Hematopoietic multipotent progenitor cell treated with erythropoietin and hydrocortisone succinate and interleukin-3 and kit ligand, for 4 days (in vitro differentiated cells): ENCODE measurements at places on chromosomes 11 and 22.

DNA sequence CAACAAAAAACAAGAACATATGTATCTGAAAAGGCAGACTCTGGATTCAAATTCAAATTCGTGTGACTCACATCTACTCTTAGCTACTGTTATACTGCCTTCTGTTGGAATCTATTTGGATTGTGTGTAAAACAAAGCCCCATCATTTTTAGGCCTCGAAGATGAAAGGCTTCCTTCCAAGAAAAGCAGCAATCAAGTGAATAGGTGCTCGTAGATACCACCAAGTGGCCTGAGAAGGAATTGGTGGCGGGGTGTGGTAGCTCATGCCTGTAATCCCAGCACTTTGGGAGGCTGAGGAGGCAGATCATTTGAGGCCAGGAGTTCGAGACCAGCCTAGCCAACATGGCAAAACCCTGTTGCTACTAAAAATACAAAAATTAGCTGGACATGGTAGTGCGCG is 4.2 kb downstream of the GRAMD1B start:
- peak; percentile 48 for DNase-seq

DNA sequence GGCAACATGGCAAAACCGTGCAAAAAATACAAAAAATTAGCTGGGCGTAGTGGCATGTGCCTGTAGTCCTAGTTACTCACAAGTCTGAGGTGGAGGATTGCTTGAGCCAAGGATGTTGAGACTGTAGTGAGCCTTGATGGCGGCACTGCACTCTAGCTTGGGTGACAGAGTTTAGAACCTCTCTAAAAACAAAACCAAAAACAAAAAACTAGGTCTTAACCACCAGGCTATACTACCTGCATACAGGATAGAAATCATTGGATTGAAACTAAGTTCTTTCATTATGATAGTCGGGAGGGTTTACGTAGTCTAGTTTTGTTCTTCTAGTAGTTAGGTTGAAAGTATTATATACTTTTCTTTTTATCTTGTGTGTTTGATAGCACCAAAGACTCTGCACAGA is 5.8 kb downstream of the RNF214 start:
- DNase-seq, result no peak

GRCh38 chr22:20256551-20257211 is 11.4 kb downstream of the RTN4R start:
- DNase-seq, result no peak

- DNase-seq, result peak; percentile 11
Measured at GRCh38 chr11:16356057-16356760, at the start of gene SOX6. Gene SOX6 (minus strand): TSS chr11:16356546. CDS start chr11:16341248, 15,298 bp downstream.

DNA sequence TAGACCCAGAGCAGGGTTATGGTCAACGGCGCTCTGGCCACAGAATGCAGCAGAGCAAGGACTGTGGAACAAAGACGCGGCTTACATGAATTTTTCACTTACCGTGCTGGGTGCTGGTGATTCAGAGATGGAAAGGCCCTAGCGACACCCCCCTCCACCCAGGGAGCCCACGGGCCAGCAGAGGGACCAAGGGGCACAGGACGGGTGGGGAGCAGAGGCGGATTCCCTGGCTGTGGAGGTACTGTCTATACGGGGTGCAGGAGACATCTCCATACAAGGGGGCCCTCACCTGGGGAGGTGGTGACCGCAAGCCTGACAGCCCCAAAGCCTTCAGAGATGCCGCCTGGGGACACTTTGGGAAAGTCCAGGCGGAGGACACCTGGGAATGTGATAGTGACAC is 1.1 kb upstream of the SEPTIN5 start:
- DNase-seq, result no peak

DNA sequence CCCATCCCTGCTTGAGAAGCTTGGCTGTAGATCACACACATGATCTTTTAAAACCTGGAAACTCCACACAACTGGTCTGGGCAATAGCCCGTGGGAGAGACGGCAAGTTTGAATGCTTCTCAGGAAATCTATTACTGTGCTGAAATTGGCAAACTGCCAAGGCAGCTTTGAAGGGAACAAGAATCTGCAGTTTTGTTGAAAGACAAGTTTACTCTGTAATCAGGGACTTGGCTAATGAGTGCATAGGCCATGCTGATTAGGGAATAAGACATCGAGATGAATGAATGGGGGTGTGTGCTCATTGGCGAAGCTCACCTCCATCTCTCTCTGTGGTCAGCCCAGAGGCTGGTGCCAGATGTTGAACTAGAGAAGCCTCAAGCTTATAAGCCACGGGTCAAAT is 218.8 kb downstream of the HIPK3 start:
- peak; percentile 11 for DNase-seq

DNA sequence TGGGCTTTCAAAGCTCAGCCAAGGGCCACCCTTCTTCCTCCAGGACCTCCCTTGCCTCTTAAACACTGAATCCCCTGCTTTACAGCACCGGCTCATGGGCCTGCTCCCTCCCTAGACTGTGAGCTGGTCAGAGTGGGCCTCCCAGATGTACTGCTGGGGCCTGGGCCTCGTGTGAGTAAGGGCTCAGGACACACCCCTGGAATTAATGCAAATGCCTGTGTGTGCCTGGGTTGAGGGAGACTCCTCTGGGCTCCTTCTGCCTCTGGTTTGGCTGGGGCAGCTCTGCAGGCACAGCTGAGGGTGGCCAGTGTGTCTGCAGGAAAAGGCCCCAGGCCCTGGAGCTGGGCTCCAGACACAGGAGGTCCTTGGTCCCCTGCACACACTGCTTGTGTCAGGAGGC is 24.2 kb downstream of the ALX4 start:
- no peak for DNase-seq

- no peak for DNase-seq
Measured at GRCh38 chr22:48534395-48534958, 1293.2 kb downstream of the BRD1 start.

DNA sequence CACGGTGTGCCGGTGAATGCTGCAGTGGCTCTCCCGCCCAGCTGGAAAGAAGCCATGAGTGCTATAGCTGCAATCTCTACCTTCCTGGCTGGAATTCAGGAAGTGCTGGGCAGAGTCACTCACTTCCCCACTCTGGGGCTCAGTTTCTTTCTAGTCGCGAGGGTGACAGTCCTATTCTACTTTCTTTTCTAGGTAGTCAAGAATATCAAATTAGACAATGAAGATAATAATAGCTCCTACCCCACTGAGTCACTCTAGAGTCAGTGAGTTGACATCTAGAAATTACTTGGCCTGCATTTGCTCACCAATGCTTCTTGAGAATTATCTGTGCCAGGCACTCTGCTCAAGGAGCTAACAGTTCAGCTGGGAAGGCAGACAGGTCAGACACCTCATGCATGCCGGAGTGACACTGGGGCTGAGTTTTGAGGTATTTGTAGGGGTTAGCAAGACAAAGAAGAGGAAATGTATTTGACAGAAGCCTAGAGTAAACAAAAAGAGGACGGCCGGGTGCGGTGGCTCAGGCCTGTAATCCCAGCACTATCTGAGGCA is 3.2 kb downstream of the CENPM start:
- no peak for DNase-seq

- DNase-seq, result no peak
Measured at GRCh38 chr11:109845437-109845836, 247.8 kb upstream of the ZC3H12C start.

DNA sequence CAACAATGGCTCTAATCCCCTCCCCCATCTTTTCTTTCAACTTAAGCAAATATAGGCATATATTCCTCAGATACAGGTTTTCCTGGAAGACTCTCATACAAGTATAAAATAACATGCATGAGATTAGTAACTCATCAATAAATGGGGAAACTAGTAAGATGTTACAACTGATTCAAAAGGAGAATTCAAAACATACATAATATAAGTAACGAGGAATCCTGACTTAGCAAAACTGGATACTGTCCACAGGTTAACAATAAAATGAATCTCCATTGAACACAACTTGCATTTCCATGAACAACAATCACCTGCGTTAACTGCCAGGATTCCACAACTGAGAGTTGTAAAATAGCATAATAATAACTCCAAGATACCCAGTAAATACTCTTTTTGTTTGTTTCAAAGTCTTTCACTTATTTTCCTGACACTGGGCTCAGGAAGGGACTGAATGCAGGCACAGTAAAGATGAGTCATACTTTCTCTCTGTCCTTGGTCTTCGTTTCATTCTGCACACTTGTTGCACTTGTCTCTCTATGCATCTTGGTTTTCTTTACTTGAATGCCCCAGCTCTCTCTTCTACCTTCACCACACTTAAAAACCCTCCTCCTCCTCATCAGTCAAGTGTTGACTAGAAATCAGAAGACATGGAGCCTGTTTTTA is 8.1 kb downstream of the APIP start:
- no peak for DNase-seq

DNA sequence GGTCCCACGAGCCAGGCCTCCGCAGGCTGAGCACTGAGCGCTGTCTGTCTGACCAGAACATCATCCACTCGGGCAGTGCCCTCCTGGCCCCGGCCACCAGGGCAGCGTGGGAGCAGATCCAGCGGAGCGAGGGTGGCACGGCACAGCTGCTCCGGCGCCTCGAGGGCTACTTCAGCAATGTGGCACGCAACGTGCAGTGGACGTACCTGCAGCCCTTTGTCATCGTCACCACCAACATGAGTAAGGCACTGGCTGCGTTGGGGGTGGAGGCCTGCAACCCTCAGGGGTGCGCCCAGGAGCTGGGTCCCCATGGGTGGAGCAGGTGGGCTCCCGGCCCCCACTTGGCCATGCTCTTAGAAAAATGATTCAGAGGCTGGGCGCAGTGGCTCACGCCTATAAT is 49.7 kb upstream of the PRODH start:
- DNase-seq, result no peak

DNA sequence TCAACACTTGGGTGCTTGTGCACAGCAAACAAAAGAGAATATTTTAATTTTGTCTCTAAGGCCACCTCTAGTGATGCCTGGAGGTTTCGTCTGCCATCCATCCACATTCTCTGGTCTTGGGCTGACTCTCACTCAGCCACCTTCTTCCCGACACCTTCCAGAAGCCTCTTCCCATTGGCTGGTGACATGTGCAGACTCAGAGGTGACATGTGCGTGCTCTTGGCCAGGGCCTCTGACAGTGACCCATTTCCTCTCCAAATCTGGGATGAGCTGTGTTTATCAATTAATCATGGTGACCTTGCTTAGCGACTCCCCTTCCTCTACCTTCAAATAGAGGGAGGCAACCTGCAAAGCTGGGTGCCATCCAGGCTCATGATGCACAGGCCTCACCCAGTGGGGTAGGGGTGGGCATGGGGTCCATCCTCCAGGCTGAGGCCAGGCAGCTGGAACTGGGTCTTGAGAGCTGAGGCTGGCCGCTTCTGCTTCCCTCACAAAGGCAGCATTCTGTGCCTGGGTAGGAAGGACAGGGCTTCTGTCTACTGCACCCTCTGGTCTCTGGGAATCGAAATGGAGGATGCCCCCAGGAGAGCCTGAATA is 91.8 kb downstream of the DHCR7 start:
- no peak for DNase-seq

DNA sequence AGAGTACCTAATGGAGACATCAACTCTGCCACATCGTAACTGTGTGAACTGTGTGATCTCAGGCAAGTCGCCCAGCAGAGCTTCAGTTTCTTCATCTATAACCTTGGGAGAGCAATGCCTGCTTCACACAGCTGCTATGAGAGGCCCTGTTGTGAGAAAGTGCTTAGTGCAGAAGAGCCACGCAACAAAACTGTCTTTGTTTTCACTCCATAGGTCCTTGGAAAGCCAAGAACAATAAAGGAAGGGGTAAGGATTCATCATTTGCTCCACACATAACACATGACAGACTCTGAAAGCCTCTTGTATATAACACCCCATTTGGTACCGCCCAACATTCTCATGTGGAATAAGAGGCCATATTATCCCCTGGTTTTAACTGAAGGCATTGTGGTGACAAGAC is 231.9 kb upstream of the ISX start:
- no peak for DNase-seq

DNA sequence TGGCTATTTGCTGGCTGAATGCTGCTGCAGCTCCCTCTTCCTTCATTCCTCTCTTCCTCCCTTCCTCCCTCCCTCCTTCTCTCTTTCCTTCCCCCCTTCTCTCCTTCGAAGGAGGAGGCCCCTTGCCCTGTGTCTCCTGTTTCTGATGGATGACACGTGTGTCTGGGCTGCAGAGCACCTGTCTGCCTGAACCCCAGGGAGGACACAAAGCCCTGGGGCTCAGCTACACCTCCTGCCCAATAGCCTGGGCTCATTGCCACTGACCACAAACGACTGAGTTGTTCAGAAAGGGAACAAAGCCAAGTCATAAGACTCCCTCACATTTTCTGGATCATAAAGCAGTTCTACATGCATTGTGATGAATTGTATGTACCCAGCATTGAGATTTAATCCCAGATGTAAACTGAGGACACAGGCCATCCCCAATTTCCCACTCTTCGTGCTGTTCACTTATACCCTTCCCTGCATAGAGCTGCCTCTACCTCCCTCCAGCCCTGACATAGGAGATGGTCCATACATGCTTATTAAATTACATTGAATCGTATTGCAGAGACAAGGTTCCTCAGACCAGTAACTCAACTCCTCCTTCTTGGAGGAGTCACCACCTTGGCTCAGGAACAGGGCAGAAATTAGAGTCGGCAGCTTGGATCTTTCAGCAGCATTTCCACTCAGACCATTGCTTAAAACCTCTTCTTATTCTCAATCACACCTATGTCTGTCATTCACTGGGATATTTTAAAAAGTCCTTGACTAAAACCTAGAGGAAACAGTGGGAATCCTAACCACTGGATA is 1.2 kb downstream of the CSRP3 start:
- peak; percentile 94 for DNase-seq

DNA sequence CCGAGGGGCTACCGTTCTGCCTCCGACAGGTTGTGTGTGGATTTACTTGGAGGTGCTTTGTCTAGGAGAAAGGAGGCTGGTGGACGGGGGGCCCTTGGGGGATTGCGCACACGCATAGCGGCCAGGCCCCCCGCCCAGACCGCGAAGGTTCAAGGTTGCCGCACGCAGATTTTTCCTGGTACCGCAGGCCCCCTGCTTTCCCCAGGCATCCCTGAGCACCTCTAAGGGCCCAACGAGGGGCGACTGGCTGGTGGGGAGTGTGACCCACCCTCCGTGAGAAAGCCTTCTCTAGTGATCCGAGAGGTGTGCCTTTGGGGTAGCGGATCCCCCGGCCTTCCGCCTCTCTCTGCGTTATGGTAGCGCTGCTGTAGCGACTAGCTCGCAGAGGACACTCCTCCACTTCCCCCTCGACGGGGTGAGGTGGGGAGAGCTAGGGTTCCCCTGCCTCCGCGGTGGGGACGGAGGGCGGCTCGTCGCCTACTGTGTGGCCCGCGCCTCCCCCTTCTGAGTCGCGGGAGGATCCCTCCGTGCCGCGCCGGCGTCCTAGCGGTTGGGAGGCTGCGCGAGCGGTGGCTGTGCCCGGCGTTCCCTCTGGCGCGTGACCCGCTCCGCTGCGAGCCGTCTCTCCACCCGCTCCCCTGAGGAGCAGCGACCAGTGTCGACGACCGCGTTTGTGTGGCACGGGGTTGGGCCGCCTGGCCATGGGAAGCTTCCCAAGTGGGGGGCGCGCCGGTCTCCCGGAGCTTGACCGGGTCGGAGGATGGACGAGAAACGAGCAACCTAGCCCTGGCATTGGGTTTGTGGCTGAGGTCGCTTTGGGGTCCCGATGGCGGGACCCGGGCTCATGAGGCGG is 3900.0 kb upstream of the OR11H1 start:
- no peak for DNase-seq

GRCh38 chr11:116601814-116602636 is 170.8 kb downstream of the BUD13 start:
- DNase-seq, result peak; percentile 64

GRCh38 chr11:78646564-78647185 is 72.0 kb upstream of the NARS2 start:
- DNase-seq, result peak; percentile 60

- DNase-seq, result peak; percentile 4
Measured at GRCh38 chr22:49192180-49192856, 635.4 kb downstream of the BRD1 start.
